ENCODE measurements at places on chromosomes 4 and X.

DNA sequence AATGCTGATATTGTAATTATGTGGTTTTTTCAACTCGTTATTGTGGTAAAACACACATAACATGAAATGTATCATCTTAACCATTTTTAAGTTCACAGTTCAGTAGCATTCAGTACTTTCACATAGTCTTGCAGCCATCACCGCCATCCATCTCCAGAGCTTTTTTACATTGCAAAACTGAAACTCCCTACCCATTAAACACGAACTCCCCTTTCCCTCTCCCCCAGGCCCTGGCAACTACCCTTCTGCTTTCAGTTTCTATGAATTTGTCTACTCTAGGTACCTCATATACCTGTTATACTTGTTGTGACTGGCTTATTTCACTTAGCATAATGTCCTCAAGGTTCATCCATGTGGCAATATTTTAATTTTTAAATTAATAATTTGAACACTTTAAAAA, 380.6 kb downstream of the MAPK10 start:
- no peak for DNase-seq

- no peak for DNase-seq
Measured at GRCh38 chr4:145840162-145840768, 98.4 kb downstream of the ZNF827 start.

GRCh38 chr4:124945422-124945821, 232.9 kb upstream of the ANKRD50 start:
- no peak for DNase-seq

DNA sequence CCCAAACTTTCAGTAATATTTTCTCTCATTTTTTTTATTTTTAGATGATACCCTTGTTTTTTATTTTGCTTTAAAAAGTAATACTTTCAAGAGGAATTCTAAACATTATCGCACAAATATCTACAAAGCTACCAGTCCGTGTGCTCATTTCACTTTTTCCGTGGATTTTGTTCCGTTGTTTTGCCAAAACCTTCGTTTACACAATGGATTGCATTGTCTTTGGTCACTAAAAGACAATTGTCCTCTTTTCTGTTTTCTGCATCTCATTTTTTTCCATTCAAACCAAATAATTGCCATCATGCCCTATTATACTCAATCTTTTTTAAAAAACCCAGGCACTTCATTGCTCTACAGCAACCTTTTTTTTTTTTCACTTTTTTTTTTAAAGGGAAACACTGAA, 214.9 kb downstream of the CXXC4 start:
- no peak for DNase-seq

DNA sequence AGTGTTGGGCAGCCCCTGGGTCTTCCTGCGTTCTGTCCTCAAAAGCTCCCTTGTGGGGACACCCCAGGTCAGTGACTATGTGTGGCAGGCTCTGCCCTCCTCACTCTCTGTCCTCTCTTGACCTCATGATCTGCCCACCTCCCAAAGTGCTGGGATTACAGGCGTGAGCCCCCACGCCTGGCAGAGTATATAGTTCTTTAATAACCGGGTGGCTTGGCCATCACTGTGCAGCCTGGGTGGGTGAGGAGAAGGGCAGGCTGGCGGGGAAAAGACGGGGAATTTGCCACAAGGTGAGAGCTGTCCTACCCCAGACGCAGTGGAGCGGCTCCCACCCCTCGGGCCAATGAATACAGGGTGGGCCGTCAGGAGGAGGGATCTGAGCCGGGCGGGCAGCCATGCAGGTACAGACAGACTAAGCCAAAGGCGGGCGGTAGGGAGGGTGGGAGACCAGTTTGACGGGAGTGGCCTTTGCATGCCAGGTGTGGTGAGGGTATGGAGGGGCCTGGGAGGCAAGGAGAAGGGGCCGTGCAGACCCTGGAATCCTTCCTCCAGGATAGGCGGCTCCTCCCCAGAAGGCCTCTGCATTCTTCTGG, 2.5 kb downstream of the SH3BP2 start:
- no peak for DNase-seq

DNA sequence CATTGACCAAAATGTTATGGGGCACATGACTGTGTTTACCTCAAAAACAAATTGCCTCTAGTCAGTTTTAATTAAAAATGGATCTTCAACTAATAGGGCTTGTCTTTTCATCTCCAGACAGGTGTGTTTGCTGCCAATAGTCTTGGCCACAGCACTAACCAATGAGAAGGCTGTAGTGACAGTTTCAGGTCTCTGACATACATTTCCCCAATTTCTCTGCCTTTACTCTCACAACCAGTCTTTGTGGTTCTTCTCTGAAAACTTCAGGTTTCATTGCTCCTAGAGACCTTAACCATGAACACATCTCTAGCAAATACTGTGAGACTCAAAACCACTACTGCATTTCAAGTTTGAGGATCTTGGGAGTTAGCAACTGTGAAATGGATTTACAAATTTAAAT, 3.5 kb upstream of the EDNRA start:
- DNase-seq: no peak

Data from stimulated activated CD4-positive, alpha-beta T cell treated with anti-CD3 and anti-CD28 coated beads, Interleukin-4, amount 100 ng/mL, for 1 hour (primary cell).